ENCODE measurements at places on chromosomes 12 and 14.

DNA sequence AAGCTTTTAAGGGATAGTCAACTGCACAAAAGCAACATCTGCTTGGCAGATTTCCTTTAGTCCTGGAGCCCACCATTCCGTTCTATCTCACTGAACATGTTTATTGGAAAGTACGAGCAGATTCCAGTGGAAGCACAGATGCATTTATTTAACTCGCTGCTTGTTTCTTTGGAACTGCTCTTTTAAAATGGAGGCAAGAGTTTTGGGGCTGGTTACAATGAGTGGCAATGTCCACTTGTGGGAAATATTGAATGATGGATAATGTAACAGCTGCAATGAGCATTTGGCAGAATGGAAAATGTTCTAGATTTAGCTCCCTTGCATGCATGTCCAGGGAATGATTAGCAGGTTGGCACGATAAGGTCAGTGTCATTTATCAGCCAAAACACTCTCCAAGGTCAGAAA is 163.0 kb downstream of the ATP23 start:
- DNase-seq: no peak

DNA sequence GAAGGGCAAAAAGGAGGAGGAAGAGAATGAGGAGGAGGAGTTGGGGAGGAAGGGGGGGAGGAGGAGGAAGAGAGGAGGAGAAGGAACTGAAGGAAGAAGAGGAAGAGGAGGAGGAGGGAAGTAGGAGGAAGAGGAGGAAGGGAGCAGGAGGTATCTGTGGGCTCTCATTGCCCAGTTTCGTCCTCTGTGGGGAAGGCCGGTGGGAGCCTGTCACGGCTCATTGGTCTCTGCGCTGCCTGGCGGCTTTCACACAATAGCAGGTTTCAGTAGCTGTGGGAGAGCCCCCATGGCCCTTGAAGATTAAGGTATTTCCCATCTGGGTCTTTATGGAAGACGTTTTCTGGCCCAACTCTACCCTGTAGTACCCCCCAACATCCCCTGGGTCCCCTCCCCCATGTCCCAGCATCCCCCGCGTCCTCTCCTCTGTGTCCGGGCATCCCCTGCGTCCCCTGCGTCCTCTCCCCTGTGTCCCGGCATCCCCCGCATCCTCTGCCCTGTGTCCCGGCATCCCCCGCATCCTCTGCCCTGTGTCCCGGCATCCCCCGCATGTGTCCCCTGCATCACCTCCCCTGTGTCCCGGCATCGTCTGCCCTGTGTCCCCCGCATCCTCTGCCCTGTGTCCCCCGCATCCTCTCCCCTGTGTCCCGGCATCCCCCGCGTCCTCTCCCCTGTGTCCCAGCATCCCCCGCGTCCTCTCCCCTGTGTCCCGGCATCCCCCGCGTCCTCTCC is 278.2 kb upstream of the SFSWAP start:
- DNase-seq: no peak

- DNase-seq: no peak
Measured at GRCh38 chr14:61050417-61050816, 69.4 kb downstream of the SLC38A6 start.

DNA sequence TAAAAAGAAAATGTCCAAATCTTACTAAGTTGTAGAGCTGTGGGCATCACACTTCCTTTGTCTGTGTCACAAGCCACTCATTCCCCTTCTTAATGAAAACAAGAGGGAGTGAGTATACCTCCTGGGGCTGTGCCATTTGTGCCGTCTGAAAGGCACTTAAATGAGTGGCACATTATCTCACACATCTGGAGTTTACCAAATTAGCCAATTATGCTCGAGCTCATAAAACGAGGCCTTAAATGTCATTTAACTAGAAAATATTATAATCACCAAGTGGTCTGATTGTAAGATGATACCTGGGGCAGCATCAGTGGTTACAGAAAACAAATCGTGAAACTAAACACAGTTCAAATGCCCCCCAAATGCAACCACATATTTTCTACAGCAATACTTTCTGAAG is 146.1 kb downstream of the PAX9 start:
- DNase-seq: peak; percentile 36

- no peak for DNase-seq
Measured at GRCh38 chr12:85457016-85457415, 177.0 kb downstream of the ALX1 start.

- no peak for DNase-seq
Measured at GRCh38 chr12:5230156-5230555, 186.5 kb downstream of the KCNA5 start.

All from COR-L47 (cell line).